Testis (tissue), 5 donors: ENCODE measurements at places on chromosomes 7 and 10. TPM values are rescaled to one million over a fixed set of nuclear protein-coding genes. Genes with fewer than 3 reads are reported as not detected.

GPRIN2 gene
- total RNA-seq: 4.3 TPM

LEP gene
- 0.31 TPM for total RNA-seq

SAMD8 gene
- 66.3 TPM for total RNA-seq

CYP2C9 gene
- not detected for total RNA-seq

ELAPOR2 gene
- total RNA-seq: 7.8 TPM

EBF3 gene
- total RNA-seq: 6.0 TPM

PRPS1L1 gene
- total RNA-seq: 12.7 TPM

RELN gene
- 5.8 TPM for total RNA-seq

CLDN3 gene
- 5.1 TPM for total RNA-seq

BLNK gene
- total RNA-seq: 1.5 TPM

BAIAP2L1 gene
- 16.8 TPM for total RNA-seq

TAS2R3 gene
- 12.3 TPM for total RNA-seq

SYT15B gene
- 1.0 TPM for total RNA-seq

HMX2 gene
- total RNA-seq: 0.19 TPM

EEPD1 gene
- 10.9 TPM for total RNA-seq

CYP2C19 gene
- total RNA-seq: not detected

ADAM22 gene
- total RNA-seq: 4.4 TPM

NPTX2 gene
- total RNA-seq: 139 TPM

JMJD1C gene
- total RNA-seq: 111 TPM

CYP26C1 gene
- 0.31 TPM for total RNA-seq
